ENCODE measurements at places on chromosomes 11 and 22. TPM values are rescaled to one million over a fixed set of nuclear protein-coding genes. Genes with fewer than 3 reads are reported as not detected.

DNA sequence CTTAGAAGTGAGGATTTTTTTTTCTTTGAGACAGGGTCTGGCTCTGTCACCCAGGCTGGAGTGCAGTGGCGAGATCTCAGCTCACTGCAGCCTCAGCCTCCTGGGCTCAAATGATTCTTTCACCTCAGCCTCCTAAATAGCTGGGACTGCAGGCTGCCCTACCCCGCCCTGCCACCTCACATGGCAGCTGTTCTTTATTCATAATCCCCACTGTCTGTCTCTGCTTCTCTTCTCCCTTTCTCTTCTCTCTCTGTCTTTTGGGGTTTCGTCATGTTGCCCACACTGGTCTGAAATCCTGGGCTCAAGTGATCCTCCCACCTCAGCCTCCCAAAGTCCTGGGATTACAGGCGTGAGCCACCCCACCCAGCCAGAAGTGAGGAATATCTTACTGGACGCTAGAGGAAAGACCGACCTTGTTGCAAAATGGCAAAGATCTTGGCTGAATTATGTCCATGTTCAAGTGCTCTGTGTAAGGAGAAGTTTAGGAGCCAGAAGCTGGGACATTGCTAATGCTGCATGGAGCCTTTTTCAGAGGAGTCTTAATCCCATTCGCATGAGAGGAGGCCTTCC, 21.9 kb downstream of the KRTAP5-5 start:
- H3K27me3 ChIP-seq = peaks cover 6% of the 10 kb centered on the region
- H3K4me1 ChIP-seq = no peaks in the 10 kb centered on the region
- H3K4me3 ChIP-seq = no peak overlapping the region
- no peak for DNase-seq
- H3K36me3 ChIP-seq = no peaks in the 10 kb centered on the region

- H3K36me3 ChIP-seq = no peaks in the 10 kb centered on the region
- H3K4me1 ChIP-seq = no peaks in the 10 kb centered on the region
- DNase-seq = no peak
- no peaks in the 10 kb centered on the region for H3K27me3 ChIP-seq
Measured at GRCh38 chr11:73946798-73947458, 3.9 kb upstream of the DNAJB13 start.

GRCh38 chr11:125433454-125434121, 62.5 kb downstream of the FEZ1 start:
- H3K27ac ChIP-seq = no peak overlapping the region
- no peak overlapping the region for H3K4me3 ChIP-seq
- no peak for DNase-seq
- peaks cover 10% of the 10 kb centered on the region for H3K4me1 ChIP-seq
- no peaks in the 10 kb centered on the region for H3K27me3 ChIP-seq
- H3K36me3 ChIP-seq = no peaks in the 10 kb centered on the region

Gene BLID
- total RNA-seq = not detected

Gene KCTD14
- 21.6 TPM for total RNA-seq

Gene SAA2
- total RNA-seq = not detected

- H3K27ac ChIP-seq = no peak overlapping the region
- H3K4me1 ChIP-seq = no peaks in the 10 kb centered on the region
- DNase-seq = no peak
- H3K4me3 ChIP-seq = no peak overlapping the region
Measured at GRCh38 chr22:37230673-37231405, 13.2 kb downstream of the RAC2 start.

Gene P2RY6
- not detected for total RNA-seq

DNA sequence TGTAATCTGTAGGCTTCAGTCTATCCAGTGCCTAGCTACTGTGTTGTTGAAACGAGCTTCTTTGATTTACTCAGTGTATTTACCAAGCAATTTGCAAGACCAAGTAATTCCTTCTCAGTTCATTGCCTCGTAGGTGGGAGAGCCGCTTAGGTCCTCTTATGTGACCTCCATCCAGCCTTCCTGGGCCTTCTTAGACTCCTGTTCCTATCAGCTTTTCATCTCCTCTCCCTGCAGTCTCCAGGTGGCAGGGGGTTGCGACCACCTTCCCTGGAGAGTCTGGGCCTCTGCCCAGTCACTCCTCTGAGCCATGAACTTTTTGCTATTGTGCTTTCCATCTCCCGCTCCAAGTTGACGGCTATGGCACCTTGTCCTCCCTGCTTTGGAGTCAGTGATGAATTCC, 251.8 kb downstream of the KIRREL3 start:
- no peak overlapping the region for H3K27ac ChIP-seq
- no peak for DNase-seq
- H3K4me1 ChIP-seq = no peaks in the 10 kb centered on the region

- H3K27me3 ChIP-seq = no peaks in the 10 kb centered on the region
- no peak for DNase-seq
- no peak overlapping the region for H3K27ac ChIP-seq
- no peaks in the 10 kb centered on the region for H3K36me3 ChIP-seq
- no peak overlapping the region for H3K4me3 ChIP-seq
Measured at GRCh38 chr11:86753459-86753858, 46.9 kb upstream of the PRSS23 start.

Gene USH1C
- total RNA-seq = 1.3 TPM

Gene SEPTIN5
- 7.8 TPM for total RNA-seq

Gene CYTH4
- not detected for total RNA-seq

DNA sequence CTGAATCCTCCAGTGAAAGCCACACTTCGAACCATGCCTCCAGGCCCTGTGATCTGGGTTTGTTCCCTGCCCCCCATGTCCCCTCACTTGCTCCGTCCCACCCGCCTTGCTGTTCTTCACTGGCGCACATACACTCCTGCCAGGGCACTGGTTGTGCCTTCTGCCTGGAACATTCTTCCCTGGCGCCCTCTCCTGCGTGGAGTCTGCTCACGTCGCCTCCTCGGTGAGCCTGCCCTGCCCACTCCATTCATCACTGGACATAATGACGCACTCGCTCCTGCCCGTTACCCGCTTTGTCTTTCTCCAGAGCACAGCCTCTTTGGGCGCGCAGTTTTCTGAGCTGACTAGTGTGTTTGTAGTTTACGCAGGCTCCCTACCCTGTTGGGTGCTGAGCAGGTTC, 21.0 kb upstream of the MIEF1 start:
- no peaks in the 10 kb centered on the region for H3K4me1 ChIP-seq
- H3K27me3 ChIP-seq = no peaks in the 10 kb centered on the region
- no peak overlapping the region for H3K27ac ChIP-seq
- DNase-seq = no peak
- H3K4me3 ChIP-seq = no peak overlapping the region

DNA sequence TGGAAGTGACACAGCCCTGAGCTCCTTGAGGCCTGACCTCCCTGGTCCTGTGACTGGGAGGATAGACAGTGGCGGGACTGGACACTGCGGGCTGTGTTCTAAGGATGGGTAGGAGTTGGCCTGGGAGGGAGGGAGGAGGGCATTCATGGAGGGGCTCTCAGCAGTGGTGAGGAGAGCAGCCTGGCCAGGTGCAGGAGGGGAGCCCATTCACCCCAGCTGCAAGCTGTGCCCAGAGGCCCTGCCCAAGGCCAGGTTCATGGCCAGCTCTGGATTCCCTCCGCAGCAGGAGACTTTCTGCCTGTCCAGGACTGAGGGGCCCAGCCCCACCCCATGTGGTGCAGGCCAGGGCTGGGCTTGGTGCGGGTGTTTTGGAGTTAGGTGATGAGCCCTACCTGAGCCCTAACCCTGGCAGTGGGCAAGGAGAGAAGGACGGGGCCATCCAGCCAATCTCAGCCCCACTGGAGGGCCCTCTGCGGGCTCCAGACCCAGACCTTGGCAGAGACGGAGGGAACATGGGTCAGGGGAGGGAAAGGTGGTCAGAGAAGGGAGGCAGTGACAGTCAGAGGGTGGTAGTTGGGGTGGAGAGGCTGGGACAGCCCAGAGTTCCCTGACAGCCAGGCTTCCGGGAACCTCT, 26.8 kb downstream of the CACNA1I start:
- H3K4me3 ChIP-seq = no peak overlapping the region
- DNase-seq = no peak
- H3K4me1 ChIP-seq = peaks cover 8% of the 10 kb centered on the region
- H3K27ac ChIP-seq = no peak overlapping the region

Gene LMO2
- 2.0 TPM for total RNA-seq

- H3K4me3 ChIP-seq = no peak overlapping the region
- no peaks in the 10 kb centered on the region for H3K36me3 ChIP-seq
- H3K27ac ChIP-seq = no peak overlapping the region
- no peak for DNase-seq
- H3K27me3 ChIP-seq = no peaks in the 10 kb centered on the region
- H3K4me1 ChIP-seq = no peaks in the 10 kb centered on the region
Measured at GRCh38 chr11:1064167-1064566, 10.5 kb upstream of the MUC2 start.
